Globus pallidus (tissue), 1 donor: ENCODE measurements at places on chromosomes 6 and 20.

- DNase-seq, result no peak
Observed at GRCh38 chr6:44667668-44668390, 280.3 kb downstream of the CDC5L start.

GRCh38 chr6:11412011-11412424, 125.5 kb upstream of the TMEM170B start:
- DNase-seq, result no peak

GRCh38 chr20:21101453-21101931, 4.7 kb downstream of the LINC00237 start:
- no peak for DNase-seq

GRCh38 chr6:138716013-138716412, 57.6 kb upstream of the CCDC28A start:
- DNase-seq, result no peak

GRCh38 chr6:162385980-162386379, 341.6 kb downstream of the PRKN start:
- no peak for DNase-seq
